D341Med (cell line): ENCODE measurements at places on chromosomes 12 and 14.
A peak's percentile ranks its signal among the peaks of the same experiment; 100 is the strongest.

DNA sequence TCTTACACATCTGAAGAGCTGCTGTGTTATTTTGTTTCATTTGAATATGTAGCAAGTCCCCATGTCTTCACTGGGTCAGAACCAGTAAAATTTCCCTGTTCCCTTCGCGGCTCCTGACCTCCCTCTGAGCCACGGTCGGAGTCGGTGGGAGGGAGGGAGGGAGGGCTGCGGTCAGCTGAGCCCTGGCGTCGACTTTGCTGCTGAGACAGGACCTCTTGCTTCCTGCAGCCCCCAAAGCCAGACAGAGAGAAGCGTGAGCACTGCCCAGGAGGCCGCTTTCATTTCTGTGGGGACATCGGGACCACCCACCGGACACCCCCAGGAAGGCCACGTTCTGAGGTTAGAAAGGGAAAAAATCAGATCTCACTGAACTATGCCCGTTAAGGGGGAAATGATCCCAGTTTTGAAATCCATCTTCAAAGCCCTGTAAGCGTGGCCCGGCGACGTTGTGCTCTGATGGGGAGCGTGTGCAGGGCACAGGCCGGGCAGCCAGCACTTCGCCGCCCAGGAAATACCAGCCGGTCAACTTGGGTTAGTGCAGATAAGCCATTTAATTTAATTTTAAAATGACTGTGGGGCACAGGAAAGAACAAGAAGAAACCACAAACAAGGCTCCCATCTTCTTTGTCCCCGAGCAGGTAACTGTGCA is 42.1 kb downstream of the NOC4L start:
- no peak for DNase-seq

DNA sequence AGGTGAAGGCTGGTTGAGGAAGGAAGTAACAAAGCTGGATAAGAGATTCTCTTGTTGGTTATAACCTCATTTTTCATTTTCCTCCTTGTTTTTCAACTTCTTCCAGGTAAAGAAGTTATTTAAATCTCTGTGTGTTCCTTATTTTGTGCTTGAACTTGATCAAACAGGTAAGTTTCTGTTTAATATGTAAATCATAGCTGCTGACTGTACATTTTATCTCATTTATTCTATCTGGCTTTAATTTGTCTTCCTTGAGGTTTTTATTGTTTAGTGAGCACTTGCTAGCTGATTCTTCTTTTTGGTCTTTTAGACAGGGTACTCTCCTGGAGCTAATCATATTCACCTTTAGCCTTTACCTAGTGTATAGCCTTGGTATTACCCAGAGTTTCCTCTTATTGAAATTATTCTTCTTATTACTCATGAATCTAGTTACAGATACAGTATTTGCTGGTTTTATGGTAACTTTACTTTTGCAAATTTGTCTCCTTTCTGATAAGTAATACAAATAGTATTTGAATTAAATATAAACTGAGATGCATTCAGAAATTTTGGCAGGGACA is 42.4 kb downstream of the TXNRD1 start:
- no peak for DNase-seq

GRCh38 chr12:6387541-6387940 is 3.6 kb downstream of the LTBR start:
- DNase-seq: no peak

DNA sequence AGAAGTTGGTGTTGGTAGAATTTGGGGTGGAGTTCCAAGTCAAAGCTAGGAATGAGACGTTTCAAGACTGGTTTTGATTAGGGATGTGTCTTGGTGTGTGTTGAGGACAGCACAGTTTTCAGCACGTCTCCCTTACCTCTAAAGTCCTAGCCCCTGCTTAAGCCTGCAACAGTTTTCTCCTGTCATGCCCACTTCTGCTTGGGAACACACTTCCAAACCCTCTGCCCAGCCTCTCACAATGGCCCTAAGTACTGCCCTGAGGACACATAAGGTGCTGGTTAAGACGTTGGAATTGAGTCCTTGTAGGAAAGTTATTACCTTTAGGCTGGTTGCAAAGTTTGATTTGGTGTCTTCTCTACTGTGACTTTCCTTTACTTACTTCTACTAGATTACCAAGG is 710 bp upstream of the BMAL2 start:
- DNase-seq: no peak

- no peak for DNase-seq
Observed at GRCh38 chr12:19456176-19456575, 16.9 kb downstream of the AEBP2 start.

DNA sequence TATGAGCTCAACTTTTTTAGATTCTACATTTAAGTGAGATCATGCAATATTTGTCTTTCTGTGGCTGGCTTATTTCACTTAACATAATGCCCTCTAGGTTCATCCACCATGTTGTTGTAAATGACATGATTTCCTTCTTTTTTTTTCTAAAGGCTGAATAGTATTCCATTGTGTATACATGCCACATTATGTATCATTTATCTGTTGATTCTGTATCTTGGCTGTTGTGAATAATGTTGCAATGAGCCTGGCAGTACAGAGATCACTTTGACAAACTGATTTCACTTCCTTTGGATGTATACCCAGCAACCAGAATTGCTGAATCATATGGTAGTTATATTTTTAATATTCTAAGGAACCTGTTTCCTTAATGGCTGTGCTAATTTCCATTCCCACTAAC is 19.1 kb downstream of the FBXW8 start:
- DNase-seq: no peak

DNA sequence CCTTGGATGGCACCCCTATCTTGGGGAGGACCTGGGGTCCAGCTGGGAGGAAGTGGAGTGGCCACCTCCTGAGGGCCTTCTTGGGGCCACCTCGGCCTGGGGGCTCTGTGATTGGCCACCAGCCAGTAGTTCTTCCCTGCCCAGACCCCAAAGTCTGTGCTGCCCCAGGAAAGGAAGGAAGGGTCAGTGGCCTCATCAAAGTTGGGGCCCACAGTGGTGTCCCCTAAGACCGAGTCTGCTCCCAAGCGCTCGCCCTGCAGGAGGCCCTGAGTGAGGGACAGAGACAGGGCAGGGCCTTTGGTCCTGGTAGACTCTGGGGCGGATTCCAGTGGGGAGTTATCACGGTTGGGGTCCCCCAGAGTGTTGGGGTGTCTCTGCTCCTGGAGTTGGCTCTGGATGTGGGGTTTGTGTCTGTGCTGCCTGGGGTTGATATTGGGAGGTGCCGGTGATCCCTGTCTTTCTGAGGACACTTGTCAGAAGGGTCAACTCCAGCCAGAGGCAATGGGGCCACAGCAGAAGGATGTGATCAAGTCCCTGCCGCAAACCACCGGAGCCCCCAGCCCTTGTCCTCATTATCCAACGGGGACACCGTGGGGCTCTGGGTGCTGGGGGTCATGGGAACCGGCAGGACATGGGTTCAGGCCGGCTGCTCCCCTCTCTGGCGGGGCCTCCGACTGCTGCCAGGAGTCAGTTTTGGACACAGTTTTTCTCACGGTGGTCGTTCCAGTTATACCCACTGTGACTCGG is 364.3 kb downstream of the TMEM121 start:
- DNase-seq: no peak

DNA sequence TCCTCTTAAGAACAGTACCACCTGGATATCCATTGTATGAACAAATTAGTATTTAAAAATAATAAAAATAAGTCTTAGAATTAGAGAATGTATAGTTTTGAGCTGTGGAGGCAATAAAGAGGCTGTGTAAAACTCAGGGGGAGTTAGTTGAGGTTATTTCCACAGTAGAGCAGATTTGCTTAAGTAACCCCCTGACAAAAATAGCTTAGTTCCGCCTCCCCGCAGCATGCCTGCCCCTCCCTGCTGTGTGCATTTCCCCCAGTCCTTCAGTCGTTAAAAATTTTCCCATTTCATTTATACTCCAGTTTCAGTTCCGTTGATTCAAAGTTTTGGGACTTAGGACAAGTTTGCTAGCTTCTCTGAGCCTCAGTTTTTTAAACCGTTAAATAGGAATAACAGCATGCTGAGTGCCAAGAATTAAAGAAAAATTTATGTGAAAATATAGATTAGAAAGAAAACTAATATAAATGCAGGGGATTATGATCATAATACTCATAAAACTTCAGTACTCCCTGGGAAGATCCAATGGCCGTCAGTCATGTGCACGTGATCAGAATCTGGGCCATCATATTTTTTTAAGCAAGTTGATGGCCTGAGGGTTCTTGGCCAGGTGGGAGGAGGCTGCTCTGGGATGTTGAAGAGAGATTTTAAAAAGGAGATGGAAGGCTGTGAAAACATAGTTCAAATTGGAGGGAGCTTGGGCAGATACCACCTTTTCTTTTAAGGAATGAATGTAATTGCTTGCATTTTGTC is 14.5 kb upstream of the SLC38A2 start:
- DNase-seq: no peak

DNA sequence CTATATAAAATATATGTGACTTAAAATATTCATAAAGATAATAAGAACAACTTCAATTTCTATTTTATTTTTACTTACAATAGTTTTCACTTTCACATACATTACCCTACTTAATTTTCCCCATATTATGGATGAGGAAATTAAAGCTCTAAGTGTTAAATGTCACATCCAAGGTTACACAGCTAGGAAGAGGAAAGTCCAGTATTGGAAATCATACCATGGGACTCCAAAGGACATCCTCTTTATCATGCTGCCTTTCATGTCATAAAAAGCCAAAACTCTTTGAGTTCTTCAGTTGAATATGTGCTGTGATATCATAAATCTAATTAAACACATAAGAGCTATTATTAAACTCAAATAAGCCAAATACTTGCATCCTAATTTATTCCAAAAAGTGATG is 172.4 kb upstream of the GARIN2 start:
- no peak for DNase-seq

DNA sequence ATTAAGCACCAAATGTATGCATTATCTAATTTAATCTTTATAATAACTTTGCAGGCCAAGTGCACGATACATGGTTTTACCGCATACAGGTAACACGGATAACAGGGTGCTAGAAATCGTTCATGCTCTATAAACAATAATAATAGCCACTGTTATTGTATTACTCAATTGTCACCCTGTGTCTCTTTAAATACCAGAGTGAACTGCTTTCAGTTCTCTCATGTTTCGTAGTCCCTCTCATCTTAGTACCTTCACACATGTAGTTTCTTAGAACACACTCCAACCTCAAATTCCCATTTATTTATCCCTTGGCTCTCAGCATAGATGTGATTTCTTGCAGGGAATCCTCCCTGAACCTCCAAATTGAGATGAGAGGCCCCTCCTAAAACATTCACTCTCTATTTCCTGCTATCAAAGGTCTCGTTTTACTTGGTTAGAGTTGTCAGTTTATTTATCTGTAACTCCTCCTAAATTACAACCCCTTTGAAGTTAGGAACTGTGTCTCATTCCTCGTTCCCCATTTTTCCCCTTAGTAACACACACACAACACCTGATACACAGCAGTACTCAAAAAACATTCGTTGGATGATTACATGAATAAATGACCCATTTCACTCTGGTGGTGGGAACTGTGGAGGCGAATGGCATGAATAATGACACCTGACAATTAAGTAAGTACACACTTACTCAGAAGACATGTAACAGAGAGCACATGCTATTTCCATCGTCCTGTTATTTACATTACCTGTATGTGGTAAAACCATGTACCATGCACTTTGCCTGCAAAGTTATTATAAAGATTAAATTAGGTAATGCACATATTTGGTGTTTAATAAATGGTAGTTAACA is 134.6 kb downstream of the BTG1 start:
- DNase-seq: no peak

GRCh38 chr12:131921866-131922769 is 7.0 kb upstream of the PUS1 start:
- no peak for DNase-seq

DNA sequence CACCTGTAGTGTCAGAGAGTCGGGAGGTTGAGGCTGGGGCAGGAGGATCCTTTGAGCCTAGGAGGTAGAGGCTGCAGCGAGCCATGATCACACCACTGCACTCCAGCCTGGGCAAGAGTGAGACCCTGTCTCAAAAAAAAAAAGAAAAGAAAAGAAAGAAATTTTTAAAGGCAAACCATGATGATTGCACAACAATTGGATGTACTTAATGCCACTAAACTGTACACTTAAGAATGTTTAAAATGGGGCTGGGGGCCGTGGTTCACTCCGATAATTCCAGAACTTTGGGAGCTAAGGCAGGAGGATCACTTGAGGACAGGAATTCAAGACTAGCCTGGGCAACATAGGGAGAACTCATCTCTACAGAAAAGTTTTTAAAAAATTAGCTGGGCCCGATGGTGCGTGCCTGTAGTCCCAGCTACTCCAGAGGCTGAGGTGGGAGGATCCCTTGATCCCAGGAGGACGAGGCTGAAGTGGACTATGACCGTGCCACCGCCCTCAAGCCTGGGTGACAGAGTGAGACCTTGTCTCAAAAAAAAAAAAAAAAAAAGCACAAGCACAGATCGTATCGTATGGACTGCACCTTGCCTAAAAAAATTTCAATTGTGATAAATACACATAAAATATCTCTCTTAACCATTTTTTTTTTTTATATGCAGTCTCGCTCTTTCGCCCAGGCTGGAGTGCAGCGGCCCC is 32.7 kb downstream of the JAG2 start:
- no peak for DNase-seq

DNA sequence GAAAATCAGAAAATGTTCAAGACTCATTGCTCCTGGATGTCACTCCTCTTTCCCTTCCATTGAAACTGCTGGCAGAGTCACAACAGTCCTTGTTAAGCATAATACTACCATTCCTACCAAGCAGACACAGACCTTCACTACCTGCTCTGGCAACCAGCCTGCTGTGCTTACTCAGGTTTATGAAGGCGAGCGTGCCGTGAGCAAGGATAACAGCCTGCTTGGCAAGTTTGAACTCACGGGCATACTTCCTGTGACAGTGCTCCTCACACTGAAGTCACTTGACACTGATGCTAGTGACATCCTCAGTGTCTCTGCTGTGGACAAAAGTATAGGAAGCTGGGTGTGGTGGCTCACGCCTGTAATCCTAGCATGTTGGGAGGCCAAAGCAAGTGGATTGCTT is 15.7 kb upstream of the PHETA1 start:
- no peak for DNase-seq

- peak; percentile 58 for DNase-seq
Observed at GRCh38 chr12:49345825-49346658, 646 bp upstream of the DNAJC22 start.

DNA sequence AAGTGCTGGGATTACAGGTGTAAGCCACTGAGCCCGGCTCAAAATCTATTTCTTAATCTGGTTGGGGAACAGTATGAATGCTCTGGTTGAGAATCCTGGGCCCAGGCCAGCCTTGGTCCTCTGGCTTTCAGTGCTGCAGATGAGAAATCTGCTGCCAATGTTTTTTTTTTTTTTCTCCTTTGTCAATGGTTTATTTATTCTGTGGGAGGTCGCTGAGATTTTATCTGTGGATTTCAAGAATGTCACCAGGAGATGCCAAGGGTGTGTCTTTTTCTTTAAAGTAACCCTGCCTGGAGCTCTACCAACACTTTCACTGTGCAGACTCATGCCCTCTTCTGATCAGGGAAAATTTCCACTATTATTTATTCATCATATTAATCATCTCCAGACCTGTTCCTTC is 3.6 kb downstream of the SLC25A29 start:
- DNase-seq: no peak

DNA sequence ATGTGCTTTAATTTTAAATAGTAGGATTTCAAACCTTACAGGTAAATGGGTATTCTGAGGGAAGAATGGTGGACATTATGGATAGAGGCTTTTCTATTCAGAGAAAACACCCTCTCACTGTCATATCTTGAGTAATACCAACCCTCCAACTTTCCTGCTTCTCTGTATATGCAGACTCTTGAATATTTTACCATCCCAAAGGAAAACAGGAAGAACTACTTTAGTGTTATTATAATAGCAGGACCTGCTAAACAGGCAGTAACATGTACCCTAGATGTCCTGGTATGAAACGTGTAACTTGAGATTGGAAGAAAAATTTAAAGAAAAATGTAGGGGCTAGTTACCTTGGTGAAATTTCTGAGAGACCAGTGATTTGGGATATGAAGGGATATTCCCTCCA is 82.9 kb upstream of the TRHDE start:
- no peak for DNase-seq
